ENCODE measurements at places on chromosomes 16 and 17. TPM values are rescaled to one million over a fixed set of nuclear protein-coding genes. Genes with fewer than 3 reads are reported as not detected.

Gene GAS7
- 51.3 TPM for total RNA-seq

Gene PRRT2
- 7.9 TPM for total RNA-seq

Gene CREBBP
- 31.8 TPM for total RNA-seq

Gene TNP2
- total RNA-seq = 5.3 TPM

GRCh38 chr16:12573730-12574383 lies 229.8 kb downstream of the CPPED1 start:
- no peak for DNase-seq

- no peak for DNase-seq
These were observed 4.1 kb upstream of the MPO start for GRCh38 chr17:58284613-58285421.

GRCh38 chr17:6753006-6753445 lies 2.8 kb upstream of the XAF1 start:
- DNase-seq = no peak

DNA sequence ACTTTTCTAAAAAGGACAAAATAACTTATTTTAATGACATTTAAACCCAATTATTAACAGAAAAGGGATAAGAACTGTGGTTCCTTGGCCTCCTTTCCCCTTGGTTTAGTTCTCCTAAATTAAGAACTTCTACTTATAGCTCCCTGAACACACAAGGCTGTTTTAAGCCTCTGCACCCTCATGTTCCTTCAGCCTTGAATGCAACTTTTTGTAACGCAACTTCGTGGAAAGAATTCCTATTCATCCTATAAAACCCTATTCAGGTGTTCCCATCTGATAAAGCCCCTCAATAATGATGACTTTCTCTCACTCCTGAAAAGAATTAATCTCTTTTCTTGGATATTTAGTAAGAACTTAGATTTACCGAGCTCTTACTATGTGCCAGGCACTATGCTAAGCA lies 6.3 kb downstream of the STAT3 start:
- no peak for DNase-seq

DNA sequence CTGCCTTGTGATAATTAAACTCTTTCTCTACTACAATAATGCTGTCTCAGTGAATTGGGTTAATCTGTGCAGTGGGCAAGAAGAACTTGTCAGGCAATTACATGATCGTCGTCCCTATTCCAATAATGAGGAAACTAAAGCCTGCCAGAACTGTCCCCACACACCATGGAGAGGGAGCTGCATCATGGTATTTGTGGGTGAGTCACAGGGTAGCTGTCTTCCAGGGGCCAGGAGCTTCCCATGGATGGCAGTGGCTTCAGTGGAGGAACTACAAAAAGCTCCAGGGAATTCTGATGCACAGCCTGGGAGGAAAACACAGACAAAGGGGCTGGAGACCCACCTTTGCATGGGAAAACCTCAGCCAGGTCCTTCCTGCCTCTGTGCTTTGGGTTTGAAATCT lies 83.3 kb upstream of the C16orf82 start:
- DNase-seq = no peak

- no peak for DNase-seq
These were observed 511.1 kb downstream of the CDH13 start for GRCh38 chr16:83137894-83138293.

DNA sequence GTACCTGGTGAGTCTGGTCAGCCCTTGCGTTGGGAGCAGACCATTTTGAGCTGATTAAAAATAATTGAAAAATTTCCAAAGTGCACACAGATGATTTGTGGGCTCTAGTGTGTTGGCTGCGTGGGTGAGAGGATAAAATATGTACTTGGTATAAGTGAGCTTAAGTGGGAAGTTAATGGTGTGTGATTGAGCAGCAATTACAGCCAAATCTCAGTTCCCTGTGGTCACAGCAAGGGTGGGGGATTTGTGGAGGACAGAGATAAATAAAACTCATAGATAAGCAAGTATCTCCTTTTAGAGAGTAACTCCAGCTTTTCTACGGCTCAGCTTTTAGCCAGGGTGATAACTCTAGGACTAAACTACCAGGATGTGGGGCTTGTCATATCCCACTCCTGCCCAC lies 390.4 kb downstream of the UTP18 start:
- no peak for DNase-seq
